ENCODE measurements at places on chromosomes 12 and 14.

GRCh38 chr14:98953551-98954348 lies 318.2 kb downstream of the BCL11B start:
- DNase-seq: no peak
- H3K4me1 ChIP-seq: no peaks in the 10 kb centered on the region
- H3K4me3 ChIP-seq: no peak overlapping the region
- H3K36me3 ChIP-seq: no peaks in the 10 kb centered on the region
- no peak overlapping the region for H3K27ac ChIP-seq

DNA sequence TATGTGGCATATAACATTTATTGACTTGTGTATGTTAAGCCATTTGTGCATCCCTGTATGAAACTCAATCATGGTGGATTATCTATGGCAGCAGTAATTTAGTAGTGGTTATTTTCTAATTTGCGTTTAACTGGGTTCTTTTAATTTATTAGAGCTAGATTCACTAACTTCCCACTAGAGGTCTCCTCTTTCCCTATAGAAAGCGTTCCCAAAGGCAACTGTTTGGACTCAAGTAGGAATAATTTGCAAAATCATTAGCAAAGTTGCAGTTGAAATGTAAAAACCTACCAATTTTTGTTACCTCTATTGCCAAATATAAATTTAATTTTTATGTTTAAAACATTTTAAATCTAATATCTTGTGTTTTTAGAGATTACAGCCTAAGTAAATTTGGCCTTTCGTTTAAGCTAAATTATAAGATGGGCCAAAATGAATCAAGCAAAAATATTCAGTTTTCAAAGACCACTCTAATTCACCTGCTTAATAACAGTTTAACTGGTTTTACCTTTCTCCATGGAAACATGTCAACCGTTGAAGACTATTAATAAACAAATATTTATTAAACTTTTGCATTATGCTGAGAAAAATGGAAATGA lies 6.0 kb downstream of the DMAC2L start:
- no peaks in the 10 kb centered on the region for H3K4me1 ChIP-seq
- H3K4me3 ChIP-seq: no peak overlapping the region
- peak; percentile 24 for DNase-seq
- no peaks in the 10 kb centered on the region for H3K27me3 ChIP-seq
- no peak overlapping the region for H3K27ac ChIP-seq

GRCh38 chr14:95577870-95578269 lies 43.0 kb downstream of the GLRX5 start:
- no peak overlapping the region for H3K4me3 ChIP-seq
- H3K4me1 ChIP-seq: no peaks in the 10 kb centered on the region
- no peak for DNase-seq

- no peak overlapping the region for H3K27ac ChIP-seq
- H3K4me1 ChIP-seq: peaks cover 12% of the 10 kb centered on the region
- no peaks in the 10 kb centered on the region for H3K36me3 ChIP-seq
- H3K4me3 ChIP-seq: no peak overlapping the region
Observed at GRCh38 chr12:89821896-89822295, 113.3 kb upstream of the ATP2B1 start.

- DNase-seq: no peak
- no peak overlapping the region for H3K4me3 ChIP-seq
- H3K27ac ChIP-seq: no peak overlapping the region
- no peaks in the 10 kb centered on the region for H3K4me1 ChIP-seq
Observed at GRCh38 chr12:43210485-43211192, 341.4 kb downstream of the ADAMTS20 start.

DNA sequence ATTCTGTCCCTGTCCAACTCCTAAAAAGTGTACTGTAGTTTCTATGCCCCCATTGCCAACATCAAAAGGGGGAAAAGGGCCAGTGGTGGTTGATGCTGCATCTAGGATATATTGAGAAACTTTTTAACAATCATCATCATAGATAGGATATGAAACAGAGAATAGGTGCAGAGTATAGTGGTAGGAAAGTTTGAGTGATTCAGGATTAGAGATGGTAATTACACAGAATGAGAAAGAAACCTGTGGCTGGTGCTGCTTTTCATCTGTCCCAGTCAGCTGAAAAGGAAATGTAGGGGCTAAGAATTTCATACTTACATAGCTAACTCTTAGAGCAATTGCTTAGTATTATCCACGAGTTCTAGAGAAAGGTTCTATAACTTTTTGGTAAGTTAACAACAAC lies 67.6 kb downstream of the GTF2A1 start:
- DNase-seq: no peak
- H3K4me1 ChIP-seq: no peaks in the 10 kb centered on the region
- H3K27me3 ChIP-seq: no peaks in the 10 kb centered on the region
- H3K36me3 ChIP-seq: no peaks in the 10 kb centered on the region
- H3K4me3 ChIP-seq: no peak overlapping the region

GRCh38 chr12:115451151-115451779 lies 767.3 kb upstream of the TBX3 start:
- H3K27ac ChIP-seq: no peak overlapping the region
- no peak overlapping the region for H3K4me3 ChIP-seq
- H3K4me1 ChIP-seq: peaks cover 2% of the 10 kb centered on the region

DNA sequence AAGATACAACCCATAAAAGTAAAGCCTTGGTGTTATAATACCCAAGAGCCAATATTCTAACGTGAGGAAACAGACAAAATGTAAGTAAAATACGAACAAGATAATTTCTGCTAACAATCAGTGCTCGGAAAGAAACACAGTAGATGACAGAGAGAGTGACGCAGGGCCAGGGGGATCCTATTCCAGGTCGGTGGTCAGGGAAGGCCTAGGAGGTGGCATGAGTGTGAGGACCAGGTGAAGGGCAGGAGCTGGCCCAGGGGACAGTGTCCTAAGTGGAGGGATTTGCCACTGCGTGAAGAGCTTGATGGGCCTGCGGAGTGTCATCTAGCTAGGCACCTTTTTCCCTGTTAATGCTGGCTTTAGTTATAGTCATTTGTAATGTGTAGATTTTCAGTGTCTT lies 35.3 kb downstream of the ETV6 start:
- no peaks in the 10 kb centered on the region for H3K36me3 ChIP-seq
- H3K4me3 ChIP-seq: no peak overlapping the region
- no peaks in the 10 kb centered on the region for H3K4me1 ChIP-seq
- no peaks in the 10 kb centered on the region for H3K27me3 ChIP-seq
- H3K27ac ChIP-seq: no peak overlapping the region

DNA sequence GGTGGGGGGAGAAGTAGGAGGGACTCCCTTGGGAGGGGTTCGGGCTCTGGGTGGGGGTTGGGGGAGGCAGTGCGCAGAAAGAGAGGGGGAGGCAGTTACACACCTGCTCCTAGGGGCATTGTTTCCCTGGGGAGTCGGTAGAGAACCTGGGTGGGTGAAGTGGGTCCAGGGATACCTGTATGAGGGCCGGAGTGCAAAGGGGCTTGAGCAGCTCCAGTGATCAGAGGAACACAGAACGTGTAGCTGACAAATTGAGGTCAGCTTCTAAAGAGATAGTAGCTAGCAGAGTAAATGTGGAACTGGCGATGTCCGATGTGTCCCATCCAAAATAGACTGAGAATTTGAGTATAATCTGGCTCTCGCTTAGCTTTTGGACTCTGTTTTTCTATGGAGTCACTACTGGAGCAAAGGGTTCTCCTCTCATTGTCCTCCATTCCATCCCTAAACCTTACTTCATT lies 502 bp downstream of the SMARCD1 start:
- H3K27me3 ChIP-seq: no peaks in the 10 kb centered on the region
- H3K27ac ChIP-seq: peak overlapping the region; percentile 84
- peaks cover 47% of the 10 kb centered on the region for H3K36me3 ChIP-seq
- no peak for DNase-seq
- peaks cover 10% of the 10 kb centered on the region for H3K4me1 ChIP-seq
- peak overlapping the region; percentile 82 for H3K4me3 ChIP-seq

- no peak overlapping the region for H3K4me3 ChIP-seq
- DNase-seq: no peak
- peaks cover 19% of the 10 kb centered on the region for H3K4me1 ChIP-seq
- H3K36me3 ChIP-seq: no peaks in the 10 kb centered on the region
Observed at GRCh38 chr12:8827551-8828256, 5.3 kb downstream of the A2ML1 start.

GRCh38 chr12:59446116-59446515 lies 149.7 kb upstream of the SLC16A7 start:
- no peak overlapping the region for H3K27ac ChIP-seq
- H3K27me3 ChIP-seq: no peaks in the 10 kb centered on the region
- no peaks in the 10 kb centered on the region for H3K4me1 ChIP-seq
- no peak for DNase-seq
- no peaks in the 10 kb centered on the region for H3K36me3 ChIP-seq

GRCh38 chr14:92316937-92317336 lies 6.0 kb upstream of the SLC24A4 start:
- H3K4me1 ChIP-seq: no peaks in the 10 kb centered on the region
- no peaks in the 10 kb centered on the region for H3K36me3 ChIP-seq
- H3K4me3 ChIP-seq: no peak overlapping the region

DNA sequence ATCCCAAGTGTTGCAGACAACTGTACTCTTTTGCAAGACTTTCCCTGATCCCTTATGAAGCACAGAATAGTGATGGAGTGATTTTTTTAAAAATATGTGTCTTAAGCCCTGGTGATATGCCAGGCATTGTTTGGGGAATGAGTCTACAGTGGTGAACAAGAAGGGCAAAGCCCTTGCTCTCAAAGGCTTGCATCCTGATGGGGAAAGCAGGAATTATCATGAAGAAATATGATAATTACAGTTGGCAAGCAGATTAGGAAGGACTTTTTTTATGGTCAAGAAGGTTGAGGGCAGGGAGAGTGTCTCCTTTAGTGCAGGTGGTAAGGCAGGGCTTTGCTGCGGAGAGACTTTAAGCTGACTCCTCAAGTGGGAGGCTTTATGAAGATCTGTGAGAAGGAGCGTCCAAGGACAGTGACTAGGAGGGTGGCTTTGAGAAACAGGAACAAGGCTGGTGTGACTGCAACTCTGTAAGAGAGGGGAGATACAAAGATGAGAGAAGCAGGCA lies 100.2 kb downstream of the SYNE2 start:
- no peaks in the 10 kb centered on the region for H3K27me3 ChIP-seq
- DNase-seq: no peak
- H3K36me3 ChIP-seq: no peaks in the 10 kb centered on the region
- no peaks in the 10 kb centered on the region for H3K4me1 ChIP-seq
- no peak overlapping the region for H3K27ac ChIP-seq
- no peak overlapping the region for H3K4me3 ChIP-seq

DNA sequence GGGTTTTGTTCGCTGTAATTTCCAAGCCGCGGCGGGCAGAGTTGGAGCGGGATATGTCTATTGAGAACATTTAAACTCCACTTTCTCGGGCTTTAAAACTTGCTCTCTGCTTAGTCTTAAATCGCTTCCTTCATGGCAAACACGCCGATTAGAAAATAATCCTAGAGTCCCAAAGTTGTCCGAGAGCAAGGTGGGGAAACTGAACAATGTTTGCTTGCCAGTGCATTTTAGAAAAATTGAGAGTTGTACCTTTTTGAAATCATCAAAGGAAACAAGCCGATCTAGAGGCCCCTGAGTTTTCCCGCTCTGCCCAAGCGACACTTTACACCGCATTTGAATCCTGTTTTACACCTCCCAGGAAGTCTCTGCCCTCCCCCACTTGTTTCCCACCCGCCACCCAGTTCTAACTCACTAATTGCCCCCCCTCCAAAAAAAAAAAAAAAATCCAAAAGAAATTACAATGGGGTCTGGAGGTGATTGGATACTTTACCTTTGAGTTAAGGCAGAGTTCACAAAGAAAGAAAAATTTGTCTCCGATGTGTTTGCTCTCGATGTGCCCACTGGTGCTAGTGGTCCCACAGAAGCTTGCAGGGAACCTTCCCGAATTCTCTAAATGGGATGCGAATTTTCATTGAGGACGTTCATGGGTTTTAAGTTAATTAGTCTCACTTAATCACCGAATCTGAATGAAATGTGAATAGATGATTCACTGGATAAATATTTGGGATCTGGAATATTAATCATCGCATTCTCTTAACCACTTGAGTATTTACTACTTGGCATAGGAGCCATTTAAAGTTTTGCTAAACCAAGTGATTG lies 2.3 kb downstream of the HMGA2 start:
- no peak overlapping the region for H3K27ac ChIP-seq
- DNase-seq: no peak
- no peaks in the 10 kb centered on the region for H3K36me3 ChIP-seq
- no peak overlapping the region for H3K4me3 ChIP-seq

GRCh38 chr12:96249196-96250118 lies 55.3 kb downstream of the ELK3 start:
- no peaks in the 10 kb centered on the region for H3K4me1 ChIP-seq
- H3K27me3 ChIP-seq: no peaks in the 10 kb centered on the region
- no peak overlapping the region for H3K4me3 ChIP-seq
- 0 out of 3 replicates have a peak, but pooled peaks cover 4% of the 10 kb centered on the region for H3K36me3 ChIP-seq
- no peak for DNase-seq

DNA sequence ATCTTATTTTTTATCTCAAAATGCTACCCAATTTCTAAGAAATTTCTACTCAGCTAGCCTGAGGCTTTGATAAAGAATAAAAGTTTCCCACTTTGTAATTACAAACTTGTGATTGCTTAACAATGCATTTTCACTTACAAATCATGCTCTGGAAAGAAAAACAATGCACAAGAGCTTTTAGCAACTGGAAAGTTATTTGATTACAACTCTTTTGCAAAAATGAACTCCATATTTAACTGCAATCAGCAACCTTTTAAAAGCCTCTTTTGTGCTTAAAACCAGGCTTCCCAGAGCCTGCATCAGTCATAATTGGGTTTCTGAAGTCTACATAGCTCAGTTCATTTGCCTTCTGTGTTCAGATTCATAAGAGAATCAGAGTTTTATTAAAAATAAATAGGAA lies 395.2 kb downstream of the PAWR start:
- H3K4me1 ChIP-seq: no peaks in the 10 kb centered on the region
- H3K27ac ChIP-seq: no peak overlapping the region
- no peak for DNase-seq

- H3K4me3 ChIP-seq: no peak overlapping the region
- H3K27me3 ChIP-seq: no peaks in the 10 kb centered on the region
- H3K4me1 ChIP-seq: no peaks in the 10 kb centered on the region
- H3K36me3 ChIP-seq: no peaks in the 10 kb centered on the region
- no peak for DNase-seq
Observed at GRCh38 chr12:72011374-72011773, 72.7 kb downstream of the TPH2 start.

- H3K36me3 ChIP-seq: no peaks in the 10 kb centered on the region
- peaks cover 14% of the 10 kb centered on the region for H3K27me3 ChIP-seq
- DNase-seq: no peak
- H3K4me3 ChIP-seq: no peak overlapping the region
- peaks cover 4% of the 10 kb centered on the region for H3K4me1 ChIP-seq
Observed at GRCh38 chr12:131432532-131433260, 278.2 kb upstream of the SFSWAP start.

GRCh38 chr12:52906191-52906601 lies 1.3 kb upstream of the KRT8 start:
- peak overlapping the region; percentile 81 for H3K27ac ChIP-seq
- no peak overlapping the region for H3K4me3 ChIP-seq
- no peaks in the 10 kb centered on the region for H3K27me3 ChIP-seq
- DNase-seq: no peak
- H3K4me1 ChIP-seq: peaks cover 59% of the 10 kb centered on the region

GRCh38 chr14:78181270-78181669 lies 11.1 kb downstream of the NRXN3 start:
- no peaks in the 10 kb centered on the region for H3K4me1 ChIP-seq
- no peak overlapping the region for H3K4me3 ChIP-seq
- no peaks in the 10 kb centered on the region for H3K27me3 ChIP-seq
- no peak for DNase-seq
- no peak overlapping the region for H3K27ac ChIP-seq
- H3K36me3 ChIP-seq: no peaks in the 10 kb centered on the region
